ENCODE measurements at places on chromosomes 11 and 22.

- DNase-seq, result no peak
Observed at GRCh38 chr11:15769203-15769602, 587.1 kb downstream of the SOX6 start.

- no peak for DNase-seq
Observed at GRCh38 chr11:20688761-20689160, 19.4 kb downstream of the NELL1 start.

GRCh38 chr22:46646531-46647215 lies 26.5 kb downstream of the GRAMD4 start:
- no peak for DNase-seq

DNA sequence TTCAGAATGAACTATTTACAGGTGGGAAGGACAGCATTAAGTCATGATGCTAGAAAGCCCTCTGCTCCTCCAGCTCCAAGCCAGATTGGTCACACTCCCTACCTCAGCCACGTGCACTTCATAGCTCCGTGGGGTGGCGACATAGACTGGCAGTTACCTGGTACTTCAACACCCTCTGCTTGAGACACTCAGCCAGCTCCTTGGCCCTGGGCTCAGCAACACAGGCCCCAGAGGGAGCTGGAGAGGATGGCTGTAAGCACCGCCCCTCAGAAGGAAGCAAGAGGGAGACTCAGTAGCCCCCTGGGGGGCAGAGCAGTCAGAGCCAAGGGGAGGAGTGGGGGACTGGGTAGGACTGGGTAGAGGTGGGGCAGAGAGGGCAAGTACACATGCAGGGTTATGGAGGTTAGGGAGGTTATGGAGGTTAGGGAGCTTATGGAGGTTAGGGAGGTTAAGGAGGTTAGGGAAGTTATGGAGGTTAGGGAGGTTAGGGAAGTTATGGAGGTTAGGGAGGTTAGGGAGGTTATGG lies 102.1 kb upstream of the BID start:
- DNase-seq, result no peak

- no peak for DNase-seq
Observed at GRCh38 chr11:15114501-15115475, at the start of gene INSC. INSC (plus strand) TSS chr11:15114923; CDS start chr11:15149175, 34,252 bp downstream.

- DNase-seq, result no peak
Observed at GRCh38 chr22:20613301-20613700, 105.9 kb downstream of the MED15 start.

Data from activated naive CD4-positive, alpha-beta T cell treated with Interleukin-2 at 50 U/mL for 16 hours (primary cell).